ENCODE measurements at places on chromosomes 6 and 20.

GRCh38 chr6:12385316-12385715, 95.2 kb downstream of the EDN1 start:
- no peak for DNase-seq

- DNase-seq, result no peak
Measured at GRCh38 chr6:93515736-93516135, 96.4 kb upstream of the EPHA7 start.

GRCh38 chr20:48951646-48952045, 30.1 kb downstream of the ARFGEF2 start:
- DNase-seq, result no peak

DNA sequence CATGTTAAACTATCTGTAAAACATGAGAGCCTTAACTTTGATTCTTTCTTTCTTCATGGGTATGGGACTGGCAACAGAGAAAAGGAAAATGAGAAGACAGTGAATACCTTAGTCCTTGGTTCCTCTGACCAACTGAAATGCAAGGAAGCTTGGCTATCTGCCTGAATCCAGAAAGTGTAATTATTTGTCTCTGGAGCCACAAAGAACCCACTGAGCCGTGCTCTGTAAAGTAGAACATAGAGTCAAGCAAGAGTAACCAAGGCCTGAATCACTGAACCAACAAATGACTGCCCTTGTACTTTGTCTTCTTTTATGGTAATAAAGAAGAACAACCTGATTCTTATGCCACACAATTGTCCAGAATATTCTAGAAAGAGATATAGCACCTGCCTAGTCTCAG, 27.6 kb downstream of the PKHD1 start:
- no peak for DNase-seq

- no peak for DNase-seq
Measured at GRCh38 chr6:105608711-105609374, 206.0 kb upstream of the PREP start.

DNA sequence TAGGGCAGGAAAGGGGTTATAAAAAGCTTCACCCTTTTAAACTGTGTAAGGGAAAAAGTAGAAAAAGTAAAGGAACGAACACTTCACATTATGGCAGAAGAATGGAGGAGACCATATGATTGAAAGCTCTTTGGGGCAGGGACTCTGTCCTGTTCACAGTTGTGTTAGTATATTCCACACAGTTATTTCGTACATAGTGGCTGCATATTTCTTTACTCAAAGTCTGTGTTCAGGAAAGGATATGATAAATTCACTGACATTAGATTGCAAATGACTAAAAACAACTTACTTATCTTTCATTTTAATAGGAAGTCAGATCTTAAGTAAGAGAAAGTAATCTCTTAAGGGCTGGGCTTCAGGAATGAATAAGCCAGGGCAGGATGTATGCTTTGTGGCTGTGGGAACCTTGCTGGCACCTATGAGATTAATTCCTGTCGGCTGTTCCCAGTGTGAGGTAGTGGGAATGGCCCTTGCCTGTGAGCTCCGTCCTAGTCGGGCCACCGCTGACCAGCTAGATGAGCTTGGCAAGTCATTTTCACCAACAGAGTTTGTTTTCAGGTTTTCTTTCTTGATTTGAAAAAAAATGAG, 11.2 kb downstream of the PPP1R14C start:
- no peak for DNase-seq

GRCh38 chr6:25499615-25500235, 152.3 kb upstream of the SCGN start:
- no peak for DNase-seq

DNA sequence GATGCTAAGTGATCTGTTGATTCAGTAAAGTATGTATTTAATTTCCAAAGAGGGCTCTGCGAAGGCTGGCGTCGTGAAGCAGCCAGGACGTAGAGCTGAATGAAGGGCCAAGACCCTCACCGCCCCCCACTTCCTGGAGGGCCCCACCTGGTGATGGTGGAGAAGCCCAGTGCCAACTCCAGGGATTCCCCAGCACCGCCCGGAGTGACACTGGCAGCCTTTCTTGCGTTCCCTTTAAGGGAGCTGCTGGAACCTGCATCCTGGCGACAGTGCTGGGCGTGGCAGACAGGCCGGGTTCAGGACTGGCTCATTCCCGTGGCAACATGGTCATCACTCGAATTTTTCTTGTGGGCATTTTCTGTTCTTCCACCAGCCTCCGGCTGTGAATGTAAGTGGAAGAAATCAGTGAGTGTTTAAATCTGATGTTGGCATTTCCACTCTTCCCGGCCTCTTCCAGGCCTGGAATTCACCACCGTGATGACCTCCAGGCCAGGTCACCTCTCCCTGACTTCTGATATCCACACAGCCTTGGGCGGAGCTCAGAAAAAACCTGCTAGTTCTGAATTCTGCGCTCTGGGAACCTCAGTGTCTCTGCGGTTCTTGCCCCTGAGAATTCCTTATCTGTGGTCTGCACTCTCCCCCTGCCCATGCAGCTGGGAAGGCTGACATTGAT, 57.4 kb upstream of the DACT2 start:
- DNase-seq, result no peak

DNA sequence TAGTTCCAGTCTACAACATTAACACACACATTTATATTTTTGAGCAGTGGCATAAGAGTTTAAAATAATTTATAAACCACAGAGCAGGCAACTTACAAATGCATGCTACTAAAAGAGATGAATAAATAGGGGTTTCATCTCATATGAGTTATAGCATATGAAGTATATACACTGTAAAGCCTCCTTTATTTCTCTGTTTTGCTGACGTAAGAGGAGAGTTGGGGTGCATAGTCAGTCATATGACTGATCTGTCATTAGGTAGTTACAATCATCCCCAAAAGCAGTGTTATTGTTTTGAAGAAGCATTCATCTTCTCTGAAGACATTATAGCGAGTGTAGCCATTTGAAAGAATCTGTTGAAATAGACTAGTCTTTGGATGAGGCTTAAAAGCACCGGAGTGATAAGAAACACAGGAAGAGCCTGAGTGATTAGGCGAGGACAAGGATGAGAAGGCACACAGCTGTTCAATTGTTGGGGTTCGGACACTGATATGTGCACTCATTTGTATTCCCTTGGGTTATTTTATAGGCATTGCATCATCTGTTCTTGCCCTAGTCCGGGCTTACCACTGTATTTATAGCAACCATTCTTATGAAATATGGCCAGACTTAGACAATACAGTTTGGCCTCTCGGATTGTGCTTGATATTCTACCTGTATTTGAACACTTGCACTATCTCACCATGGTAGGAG, 325.7 kb downstream of the SAMD5 start:
- no peak for DNase-seq

GRCh38 chr6:43803783-43804549, 34.0 kb downstream of the VEGFA start:
- no peak for DNase-seq

- no peak for DNase-seq
Measured at GRCh38 chr6:14559746-14560536, 442.4 kb downstream of the CD83 start.

DNA sequence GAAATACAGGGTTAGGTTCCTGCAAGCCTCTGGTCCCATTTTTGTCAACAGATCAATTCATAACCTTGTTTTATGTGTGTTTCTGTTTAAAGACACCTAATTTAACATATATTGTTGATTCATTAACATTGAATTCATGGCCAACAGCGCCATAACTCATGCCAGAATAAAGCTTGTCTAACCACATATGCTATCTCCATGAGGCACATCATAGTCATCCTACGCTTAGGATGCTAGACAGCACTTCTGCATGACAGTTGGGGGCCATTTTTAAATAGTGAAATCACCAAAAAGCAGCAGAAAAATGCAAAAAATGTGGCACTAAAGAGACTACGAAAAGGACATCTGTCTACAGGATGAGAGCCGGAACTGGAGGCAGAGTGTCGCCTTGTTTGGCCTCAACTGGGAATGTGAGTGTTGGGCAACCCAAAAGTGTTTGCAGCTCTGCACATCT, 37.9 kb downstream of the TRAM2 start:
- no peak for DNase-seq

DNA sequence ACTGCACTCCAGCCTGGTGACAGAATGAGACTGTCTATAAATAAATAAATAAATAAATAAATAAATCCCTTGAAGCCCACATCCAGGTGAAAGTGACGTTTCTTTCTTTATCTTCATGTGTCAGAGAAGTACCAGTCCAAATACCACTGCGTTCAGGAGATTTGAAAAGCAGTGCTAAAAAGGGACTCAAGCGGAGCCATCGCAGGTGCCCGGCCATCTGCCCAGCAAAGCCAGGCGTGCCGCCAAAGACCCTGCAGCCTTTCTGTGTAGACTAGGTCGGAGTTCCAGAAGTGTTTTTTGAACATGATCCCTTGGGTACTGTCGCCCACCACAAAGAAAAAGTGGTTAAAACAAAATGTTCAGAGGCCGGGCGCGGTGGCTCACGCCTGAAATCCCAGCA, 65.7 kb upstream of the CEP85L start:
- DNase-seq, result no peak

DNA sequence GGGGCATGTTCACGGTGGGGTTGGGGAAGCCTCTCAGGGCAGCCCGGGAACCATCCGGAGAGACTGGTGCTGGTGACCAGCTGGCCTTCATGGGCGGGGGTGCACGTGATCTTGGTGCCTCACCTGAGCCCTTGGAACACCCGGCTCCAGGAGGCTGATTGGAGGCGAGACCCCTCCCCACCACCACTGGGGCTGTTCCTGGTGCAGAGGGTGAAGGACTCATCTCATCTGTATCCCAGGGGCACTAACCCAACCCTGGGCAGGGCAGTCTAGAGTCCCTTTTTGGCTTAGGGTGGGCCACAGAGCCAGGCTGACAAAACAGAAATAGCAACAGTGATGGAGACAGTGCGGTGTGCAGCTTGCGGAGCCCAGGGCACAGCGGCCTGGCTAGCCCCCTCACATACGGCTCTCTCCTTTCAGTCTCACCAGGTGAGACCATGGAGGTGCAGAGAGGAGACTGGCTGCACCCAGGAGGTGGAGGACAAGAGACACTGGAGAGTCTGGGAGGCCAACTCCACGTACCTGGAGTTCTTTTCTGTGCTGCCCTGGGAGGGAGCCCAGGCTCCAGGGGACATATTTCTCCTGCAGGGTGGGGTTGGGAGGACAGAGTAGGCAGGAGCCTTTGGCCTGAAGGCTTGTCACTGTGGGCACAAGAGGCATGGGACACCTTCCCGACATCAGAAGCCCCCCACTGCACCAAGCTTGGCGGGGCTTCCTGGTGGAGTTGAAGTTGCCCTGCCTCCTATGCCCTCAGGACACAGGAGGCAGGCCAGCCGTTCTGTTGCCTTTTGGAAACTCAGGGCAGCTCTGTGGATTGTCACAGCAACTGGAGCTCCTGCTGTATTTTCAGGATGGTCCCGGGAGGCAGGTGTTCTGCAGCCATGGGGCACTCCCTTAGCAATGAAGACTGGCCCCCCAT, 106.0 kb downstream of the SYCP2 start:
- DNase-seq, result no peak

GRCh38 chr20:40322941-40323340, 366.1 kb downstream of the MAFB start:
- DNase-seq, result no peak

DNA sequence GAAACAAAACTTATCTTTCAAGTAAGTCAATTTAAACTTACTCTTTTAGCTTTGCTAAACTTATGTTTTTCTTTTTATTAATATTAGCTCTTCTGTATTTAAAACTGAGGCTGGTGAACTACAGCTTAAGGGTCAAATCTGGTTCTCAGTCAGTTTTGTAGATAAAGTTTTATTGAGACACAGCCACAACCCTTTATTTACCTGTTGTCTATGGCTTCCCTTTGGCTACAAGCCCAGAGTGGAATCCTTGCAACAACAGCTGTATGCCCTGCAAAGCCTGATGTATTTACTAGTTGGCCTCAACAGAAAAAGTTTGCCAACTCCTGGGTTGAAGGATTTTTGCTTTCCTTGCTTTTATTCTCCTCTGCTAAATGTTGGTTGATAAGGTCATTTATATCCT, 491.4 kb upstream of the RNF217 start:
- no peak for DNase-seq

- DNase-seq, result no peak
Measured at GRCh38 chr20:1663917-1664316, 6.3 kb upstream of the SIRPG start.

DNA sequence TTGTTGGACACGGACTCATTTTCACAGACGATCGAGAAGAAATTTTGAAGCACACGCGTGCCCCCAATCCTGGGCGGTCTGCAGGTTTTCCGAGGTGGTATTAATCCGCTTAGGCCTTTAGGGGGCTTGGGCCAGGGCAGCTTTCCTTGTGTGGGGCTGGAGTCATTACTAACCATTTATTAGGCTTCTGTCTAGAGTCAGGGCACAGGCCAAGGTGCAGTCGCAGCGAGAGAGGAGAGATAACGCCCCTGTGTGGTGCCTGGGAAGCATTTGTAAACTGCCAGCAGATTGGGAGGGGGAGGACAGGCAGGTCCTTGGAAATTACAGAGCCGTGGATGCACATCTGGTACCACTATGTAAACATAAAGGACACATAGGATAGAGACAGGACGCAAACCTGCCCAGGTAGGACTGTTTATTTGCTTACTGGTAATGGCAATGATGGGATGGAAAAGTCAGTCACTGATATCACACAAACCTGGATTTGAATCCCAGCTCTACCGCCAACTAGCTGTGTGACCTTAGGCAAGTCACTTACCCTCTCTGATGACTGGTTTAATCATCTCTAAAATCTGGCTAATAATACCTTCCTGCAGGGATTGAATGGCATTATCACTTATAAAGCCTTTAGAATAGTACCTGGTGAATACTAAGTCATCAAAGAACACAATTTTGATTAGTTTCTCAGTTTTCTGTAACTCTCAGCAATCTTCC, 76.4 kb downstream of the TMEM242 start:
- DNase-seq, result no peak

DNA sequence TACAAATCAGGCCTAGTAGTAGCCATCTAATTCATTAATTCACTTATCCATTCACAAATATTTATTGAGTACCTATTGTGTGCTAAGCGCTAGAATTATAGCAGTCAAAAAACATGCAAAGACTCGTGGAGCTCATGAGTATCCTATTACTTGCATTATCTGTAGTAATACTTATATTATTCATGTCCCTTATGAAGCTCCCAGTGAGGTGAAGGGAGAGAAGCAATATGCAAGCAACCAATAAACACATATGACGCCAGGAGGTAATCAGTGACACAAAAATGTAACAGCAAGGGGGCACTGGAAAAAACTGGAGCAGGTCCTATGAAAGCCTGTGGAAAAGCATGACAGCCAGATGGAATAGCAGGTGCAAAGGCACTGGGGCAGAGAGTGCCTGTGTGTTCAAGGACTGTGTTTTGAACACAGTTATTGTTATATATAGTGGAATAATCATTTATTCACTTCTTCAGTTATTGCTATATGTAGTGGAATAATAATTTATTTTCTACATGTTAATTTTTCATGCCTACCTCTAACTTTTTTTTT, 109.5 kb downstream of the KIF13A start:
- DNase-seq, result no peak

GRCh38 chr6:107800564-107801164, 23.4 kb downstream of the SCML4 start:
- DNase-seq, result no peak

- peak; percentile 53 for DNase-seq
Measured at GRCh38 chr20:63968928-63969760, 586 bp downstream of the ZNF512B start.
